Myometrial cell (primary cell): ENCODE measurements at places on chromosomes 5 and 9. TPM values are rescaled to one million over a fixed set of nuclear protein-coding genes. Genes with fewer than 3 reads are reported as not detected.

NR2F1 gene
- 92.0 and 98.6 TPM in 2 replicates for total RNA-seq

RETREG1 gene
- total RNA-seq: not detected in 2 replicates

FREM1 gene
- under 0.01 TPM in 1 of 2 replicates, not detected in the other for total RNA-seq

WWC1 gene
- not detected in 2 replicates for total RNA-seq

CSF1R gene
- total RNA-seq: 0.18 and 0.29 TPM in 2 replicates

TTC23L gene
- not detected in 2 replicates for total RNA-seq
